ENCODE measurements at places on chromosomes 6 and 20. TPM values are rescaled to one million over a fixed set of nuclear protein-coding genes. Genes with fewer than 3 reads are reported as not detected.
A peak's percentile ranks its signal among the peaks of the same experiment; 100 is the strongest.

GRCh38 chr6:3316331-3316730 lies 57.6 kb downstream of the PSMG4 start:
- no peak for DNase-seq

DNA sequence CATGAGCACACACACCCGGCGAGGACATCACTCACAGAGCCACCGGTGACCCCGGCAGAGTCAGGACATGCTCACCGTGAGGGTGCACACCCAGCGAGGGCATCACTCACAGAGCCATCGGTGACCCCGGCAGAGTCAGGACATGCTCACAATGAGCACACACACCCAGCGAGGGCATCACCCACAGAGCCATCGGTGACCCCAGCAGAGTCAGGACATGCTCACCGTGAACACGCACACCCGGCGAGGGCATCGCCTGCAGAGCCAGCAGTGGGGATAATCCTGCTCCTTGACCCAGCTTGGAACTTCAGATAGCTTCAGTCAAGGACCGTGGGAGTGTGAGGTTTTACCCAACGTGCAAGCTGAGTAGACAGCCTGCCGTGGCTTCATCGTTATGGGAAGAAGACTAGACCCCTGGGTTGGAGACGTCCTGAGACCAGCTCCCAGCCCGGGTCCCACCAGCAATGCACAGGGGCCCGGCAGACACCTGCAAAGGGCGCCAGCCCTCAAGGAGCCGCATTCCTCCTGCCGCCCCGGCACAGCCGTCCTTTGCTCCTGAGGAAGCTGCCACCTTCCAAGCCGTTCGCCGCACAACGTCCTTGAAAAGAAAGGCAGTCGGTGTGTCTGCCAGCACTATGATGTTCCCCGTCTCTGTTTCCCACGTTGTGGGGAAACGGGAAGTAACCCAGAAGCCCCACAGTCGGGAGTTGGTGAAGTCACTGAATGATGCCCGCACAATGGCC lies 192.3 kb downstream of the DLL1 start:
- DNase-seq, result peak; percentile 40

- no peak for DNase-seq
Measured at GRCh38 chr6:134585517-134585873, 267.6 kb upstream of the SGK1 start.

DNA sequence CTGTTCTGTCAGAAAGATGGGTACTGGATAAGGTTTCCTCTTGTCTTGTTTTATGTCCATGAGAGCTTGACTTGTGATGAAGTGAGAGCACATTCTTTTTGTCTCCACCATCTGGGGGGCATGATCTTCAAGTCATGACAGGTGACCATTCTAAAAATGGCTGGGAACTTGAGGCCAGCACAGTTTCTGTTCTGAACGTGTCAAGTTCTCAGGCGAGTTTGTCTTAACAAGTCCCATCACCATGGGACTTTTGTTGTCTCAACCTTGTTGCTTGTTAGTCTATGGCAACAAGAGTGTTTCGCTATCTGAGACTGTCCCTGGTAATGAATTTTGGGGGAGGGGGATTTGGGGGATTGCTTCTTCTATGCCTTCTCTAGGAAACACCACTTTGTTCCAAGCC lies 25.6 kb upstream of the ENPP4 start:
- DNase-seq, result no peak

GRCh38 chr6:52186480-52186879 lies 305 bp downstream of the IL17A start:
- no peak for DNase-seq

- no peak for DNase-seq
Measured at GRCh38 chr6:53894091-53894490, 99.3 kb downstream of the LRRC1 start.

DNA sequence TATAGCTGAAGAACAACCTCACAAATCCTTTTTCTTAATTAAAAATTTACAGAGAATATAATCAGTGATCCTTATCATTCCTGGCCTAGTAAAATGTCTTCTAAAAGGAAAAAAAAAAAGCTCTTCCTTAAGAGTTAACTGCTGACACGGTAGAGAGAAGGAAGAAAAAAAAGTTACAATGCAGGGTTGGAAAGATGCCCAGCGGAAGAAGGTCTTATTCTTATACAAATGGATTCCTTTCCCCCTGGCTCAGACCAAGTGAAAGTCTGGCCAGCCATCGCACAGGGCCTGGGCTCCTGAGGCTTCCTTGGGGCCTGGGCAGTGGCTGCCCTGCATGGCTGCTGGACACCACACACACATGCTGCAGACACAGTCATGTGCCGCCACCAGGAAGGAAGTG lies 688.6 kb downstream of the TENT5A start:
- DNase-seq, result no peak

- DNase-seq, result no peak
Measured at GRCh38 chr6:43250992-43251373, 7.7 kb downstream of the TTBK1 start.

DNA sequence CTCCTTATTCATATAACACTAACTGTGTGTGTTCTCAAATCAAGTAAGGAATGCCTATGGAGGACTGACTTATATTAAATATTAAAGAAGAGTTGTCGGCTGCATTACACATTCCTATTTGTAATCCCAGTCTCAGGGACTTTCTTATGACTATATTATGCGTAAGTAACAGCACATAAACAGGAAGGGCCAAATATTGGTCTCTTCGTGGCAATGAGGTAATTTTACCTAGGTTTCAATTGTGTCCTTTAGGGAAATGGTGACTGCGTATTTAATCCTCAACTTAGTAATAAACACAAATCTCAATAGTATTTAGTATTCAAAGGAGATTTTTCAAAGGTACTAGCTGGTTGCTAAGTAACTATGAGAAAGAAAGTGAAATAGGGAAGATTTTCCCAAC lies 22.8 kb upstream of the EPM2A start:
- no peak for DNase-seq

DNA sequence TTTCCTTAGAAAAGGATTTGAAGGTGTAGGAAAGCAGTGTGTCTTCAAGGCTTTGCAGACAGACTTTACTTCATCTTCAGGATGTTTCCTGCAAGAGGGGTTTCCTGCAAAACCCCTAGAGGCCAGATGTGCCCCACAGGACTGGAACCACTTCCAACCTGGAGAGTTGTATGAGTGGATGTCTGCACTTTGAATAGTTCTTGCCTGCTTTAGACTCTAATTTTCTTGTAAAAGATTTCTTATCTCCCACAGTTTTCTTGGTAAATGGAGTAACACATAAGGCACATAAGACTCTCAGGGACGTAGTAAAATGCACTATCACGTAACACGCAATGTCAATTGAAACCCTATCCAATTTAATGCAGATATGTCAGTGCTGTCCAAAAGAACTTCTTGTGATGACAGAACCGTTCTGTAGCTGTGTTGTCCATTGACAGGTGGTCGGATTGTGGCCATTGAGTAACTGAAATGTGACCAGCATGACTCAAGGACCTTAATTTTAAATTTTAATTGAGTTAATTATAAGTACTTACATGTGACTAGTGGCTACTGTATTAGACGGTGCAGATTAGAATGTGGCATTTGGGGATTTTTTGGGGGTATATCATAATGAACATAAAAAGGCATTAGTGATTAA lies 118.7 kb downstream of the JARID2 start:
- DNase-seq, result no peak

- no peak for DNase-seq
Measured at GRCh38 chr20:13271977-13272975, 51.2 kb downstream of the ISM1 start.

- no peak for DNase-seq
Measured at GRCh38 chr6:53912661-53913060, 117.9 kb downstream of the LRRC1 start.

- DNase-seq, result peak; percentile 65
Measured at GRCh38 chr20:59571551-59572314, 32.6 kb upstream of the PHACTR3 start.

- DNase-seq, result no peak
Measured at GRCh38 chr6:159086033-159086618, 41.3 kb upstream of the TAGAP start.

- DNase-seq, result no peak
Measured at GRCh38 chr20:19901226-19901625, 115.9 kb upstream of the NAA20 start.

GRCh38 chr6:163356743-163357142 lies 57.8 kb upstream of the QKI start:
- DNase-seq, result no peak

DNA sequence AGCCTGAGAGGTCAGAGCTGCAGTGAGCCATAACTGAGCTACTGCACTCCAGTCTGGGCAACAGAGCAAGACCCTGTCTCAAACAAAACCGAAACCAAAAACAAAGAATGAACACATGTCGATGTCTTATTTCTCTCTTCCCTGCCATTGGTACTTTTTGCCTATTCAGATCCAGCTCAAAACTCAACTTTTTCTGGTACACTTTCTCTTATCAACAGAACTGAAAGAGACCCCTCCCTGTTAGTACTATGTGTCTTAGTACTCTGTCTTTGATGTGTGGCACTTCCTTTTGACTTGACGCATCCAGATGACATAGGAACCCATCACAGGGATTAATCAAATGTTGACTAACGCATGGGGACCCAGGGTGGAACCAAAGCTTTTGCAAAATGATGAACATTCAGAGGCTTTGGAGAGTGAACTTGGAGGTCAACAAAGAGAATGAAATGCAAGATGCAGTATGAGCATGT lies 44.8 kb downstream of the AKAP12 start:
- no peak for DNase-seq

GRCh38 chr6:40631744-40632143 lies 44.6 kb upstream of the LRFN2 start:
- no peak for DNase-seq

DNA sequence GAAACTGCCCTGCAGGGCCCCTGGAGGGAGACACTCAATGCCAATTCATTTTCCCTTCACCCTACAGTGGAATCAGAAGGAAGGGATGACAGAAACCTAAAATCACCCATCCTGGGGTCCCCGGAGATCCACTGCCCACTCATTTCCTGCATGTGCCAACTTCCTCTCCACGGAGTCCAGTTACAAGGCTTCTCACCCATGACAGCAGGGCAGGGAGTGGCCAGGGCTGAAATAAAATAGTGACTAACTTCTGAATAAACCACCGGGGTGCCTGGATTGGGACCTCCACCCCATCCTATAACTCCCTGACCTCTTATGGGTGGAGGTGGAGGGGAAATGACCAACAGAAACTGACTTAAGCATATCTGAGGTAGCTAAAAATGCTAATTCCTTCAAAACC lies 362.3 kb downstream of the MAFB start:
- DNase-seq, result no peak

DNA sequence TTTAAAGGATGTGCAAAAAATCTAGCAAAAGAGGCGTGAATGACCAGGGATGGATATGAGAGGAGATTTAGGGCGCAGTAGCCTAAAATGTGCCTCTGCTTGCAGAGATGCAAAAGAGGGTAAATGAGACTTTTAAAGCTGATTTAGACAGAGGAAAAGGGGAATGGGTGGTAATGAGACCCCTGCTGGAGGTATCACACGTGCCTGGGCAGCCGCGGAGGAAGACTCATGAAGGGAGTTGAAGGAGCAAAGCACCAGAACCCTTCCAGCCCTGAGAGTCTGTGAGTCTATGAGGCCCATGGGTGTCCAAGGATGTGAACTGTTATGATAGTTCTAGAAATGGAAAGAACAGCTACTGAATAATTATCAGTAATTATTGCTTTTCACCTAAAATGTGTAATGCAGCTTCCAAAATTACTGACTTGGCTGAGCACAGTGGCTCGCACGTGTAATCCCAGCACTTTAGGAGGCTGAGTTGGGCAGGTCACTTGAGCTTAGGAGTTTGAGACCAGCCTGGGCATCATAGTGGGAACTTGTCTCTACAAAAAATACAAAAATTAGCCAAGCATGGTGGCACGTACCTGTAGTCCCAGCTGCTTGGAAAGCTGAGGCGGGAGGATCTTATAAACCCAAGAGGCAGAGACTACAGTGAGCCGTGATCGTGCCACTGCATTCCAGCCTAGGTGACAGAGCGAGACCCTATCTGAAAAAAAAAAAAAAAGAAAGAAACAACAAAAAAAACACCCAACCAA lies 38.2 kb upstream of the TIAM2 start:
- DNase-seq, result no peak

DNA sequence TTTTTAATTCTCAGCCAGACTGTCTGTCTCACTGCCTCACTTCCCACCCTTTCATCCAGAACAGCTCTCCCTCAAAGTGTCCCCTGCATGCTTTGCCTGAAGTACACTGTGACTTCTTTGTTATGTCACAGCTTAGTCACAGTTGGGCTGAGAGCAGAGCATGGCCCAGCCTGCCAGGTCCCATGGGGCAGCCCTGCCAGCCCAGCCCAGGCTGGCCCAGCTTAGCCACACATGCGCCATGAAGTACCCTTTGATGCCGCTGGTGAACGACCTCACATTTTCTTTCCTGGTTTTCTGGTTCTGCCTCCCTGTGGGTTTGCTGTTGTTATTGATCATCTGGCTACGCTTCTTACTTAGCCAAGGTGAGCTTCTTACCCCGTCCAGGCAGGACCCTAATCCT lies at the start of gene ADIG:
TSS of gene ADIG (plus strand) at position 185 of the 400 bp plus-strand sequence. CDS start at position 239, 54 bp downstream.
- DNase-seq, result no peak

DNA sequence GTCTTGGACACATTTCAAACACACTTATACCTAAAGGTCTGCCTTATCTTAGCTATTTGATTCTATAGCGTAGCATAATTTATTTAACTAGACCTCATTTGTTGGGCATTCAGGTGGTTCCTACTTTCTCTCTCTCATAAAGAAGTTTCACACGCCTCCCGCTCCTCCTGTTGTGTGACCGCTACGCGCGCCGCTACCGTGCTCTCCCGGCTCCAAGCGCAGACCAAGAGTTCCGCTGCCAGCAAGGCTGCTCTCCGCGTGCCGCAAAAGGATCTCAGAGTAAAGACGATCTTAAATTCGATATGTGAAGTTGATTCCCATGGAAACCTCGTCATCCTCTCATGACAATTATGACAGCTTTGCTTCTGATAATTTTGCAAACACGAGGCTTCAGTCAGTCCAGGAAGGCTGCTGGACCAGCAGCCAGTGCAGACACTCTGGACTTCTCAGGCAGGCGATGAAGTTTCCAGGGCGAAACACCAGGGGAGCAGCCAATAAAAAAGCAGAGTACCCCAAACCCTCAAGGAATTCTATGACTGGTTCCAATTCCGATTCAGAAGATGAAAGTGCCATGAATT lies 20.4 kb downstream of the PRSS16 start:
- DNase-seq, result no peak

GRCh38 chr6:63732336-63732735 lies 96.7 kb downstream of the PHF3 start:
- no peak for DNase-seq

GRCh38 chr20:48816282-48817205 lies 11.3 kb downstream of the PREX1 start:
- DNase-seq, result no peak

The SYCP2 gene
- total RNA-seq, result 5.0 TPM

The CRISP2 gene
- total RNA-seq, result not detected

The COL12A1 gene
- total RNA-seq, result 46.6 TPM

The SLA2 gene
- 0.97 TPM for total RNA-seq

The MYBL2 gene
- 1.0 TPM for total RNA-seq

The RAD21L1 gene
- total RNA-seq, result not detected

The NHSL1 gene
- total RNA-seq, result 72.4 TPM

The HMGCLL1 gene
- 0.62 TPM for total RNA-seq

The RAET1G gene
- total RNA-seq, result 5.6 TPM

The OR2B6 gene
- total RNA-seq, result not detected
